ENCODE measurements at places on chromosomes 2 and 18.

- DNase-seq, result no peak
These were observed 343.1 kb upstream of the LYPD1 start for GRCh38 chr2:133012847-133013734.

DNA sequence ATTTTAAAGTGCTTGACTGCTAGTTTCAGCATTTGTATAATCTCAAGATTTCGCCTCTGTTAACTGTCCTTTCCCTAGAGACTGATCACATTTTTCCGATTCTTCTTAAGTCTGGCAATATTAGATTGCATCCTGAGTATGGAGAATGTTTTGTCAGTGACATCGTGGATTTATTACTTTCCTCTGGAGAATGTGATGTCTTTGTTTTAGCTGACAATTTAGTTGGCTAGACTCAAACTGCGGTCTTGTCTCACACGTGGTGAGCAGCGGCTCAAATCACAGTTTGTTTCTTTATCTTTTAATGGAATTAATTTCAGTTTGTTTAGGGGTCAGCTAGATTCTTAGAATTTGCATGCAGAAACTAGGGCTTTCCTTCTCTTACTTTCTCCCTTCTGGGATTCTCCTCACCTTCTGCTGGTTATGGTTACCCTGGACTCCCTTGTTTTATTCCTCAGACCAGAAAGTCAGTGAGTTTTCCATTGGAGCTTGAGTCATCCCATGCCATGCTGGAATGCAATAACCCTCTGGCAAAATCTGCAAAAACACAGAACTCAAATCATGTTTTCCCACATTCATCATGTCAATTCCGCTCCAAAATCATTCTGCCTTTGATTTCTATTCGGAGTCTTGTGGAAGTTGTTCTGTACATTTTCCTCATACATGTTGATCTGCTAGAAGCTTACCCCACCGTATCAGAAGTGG, 327.2 kb upstream of the TRIB2 start:
- DNase-seq, result no peak

GRCh38 chr2:95309599-95309998, 12.5 kb downstream of the KCNIP3 start:
- no peak for DNase-seq

DNA sequence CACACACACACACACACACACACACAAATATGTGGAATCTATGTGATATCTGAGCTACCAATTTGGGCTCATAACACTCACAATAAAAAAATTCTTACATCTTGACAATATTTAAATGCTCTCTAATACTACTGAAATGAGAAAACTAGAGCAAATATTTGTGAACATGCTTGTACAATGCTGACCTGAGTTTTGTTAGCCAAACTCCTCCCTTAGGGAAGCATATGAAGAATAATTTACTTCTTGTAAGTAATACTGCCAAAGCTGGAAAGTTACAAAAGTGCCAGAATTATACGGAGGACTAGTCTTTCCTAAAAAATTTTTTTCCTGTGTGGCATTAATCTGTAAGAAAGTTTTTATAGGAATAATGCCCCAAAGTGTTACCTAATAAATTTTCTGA, 18.5 kb downstream of the MBD2 start:
- no peak for DNase-seq

GRCh38 chr2:147996828-147997227, 23.7 kb downstream of the ORC4 start:
- DNase-seq, result no peak

- no peak for DNase-seq
These were observed 301.7 kb downstream of the ALK start for GRCh38 chr2:29619689-29620088.

DNA sequence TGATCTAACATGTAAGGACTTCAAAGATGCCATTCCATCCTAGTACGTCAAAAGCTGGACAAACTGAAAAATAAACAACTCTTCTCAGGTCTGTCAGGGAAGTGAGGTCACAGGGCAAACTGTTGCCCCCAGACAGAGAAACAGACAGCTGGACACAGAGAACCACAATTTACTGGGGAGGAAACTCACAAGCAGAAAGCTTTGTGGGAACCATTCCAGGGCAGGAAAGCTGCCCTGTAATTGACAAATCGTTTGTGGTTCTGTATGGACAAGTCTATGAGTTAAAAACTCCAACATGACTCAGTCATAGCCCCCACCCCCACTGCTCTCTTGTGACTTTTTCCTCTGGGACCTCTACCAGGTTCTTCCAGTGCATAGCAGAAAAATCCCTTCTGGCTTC, 28.4 kb downstream of the MCEE start:
- DNase-seq, result no peak

GRCh38 chr2:54863660-54864059, 140.2 kb downstream of the EML6 start:
- DNase-seq, result no peak

DNA sequence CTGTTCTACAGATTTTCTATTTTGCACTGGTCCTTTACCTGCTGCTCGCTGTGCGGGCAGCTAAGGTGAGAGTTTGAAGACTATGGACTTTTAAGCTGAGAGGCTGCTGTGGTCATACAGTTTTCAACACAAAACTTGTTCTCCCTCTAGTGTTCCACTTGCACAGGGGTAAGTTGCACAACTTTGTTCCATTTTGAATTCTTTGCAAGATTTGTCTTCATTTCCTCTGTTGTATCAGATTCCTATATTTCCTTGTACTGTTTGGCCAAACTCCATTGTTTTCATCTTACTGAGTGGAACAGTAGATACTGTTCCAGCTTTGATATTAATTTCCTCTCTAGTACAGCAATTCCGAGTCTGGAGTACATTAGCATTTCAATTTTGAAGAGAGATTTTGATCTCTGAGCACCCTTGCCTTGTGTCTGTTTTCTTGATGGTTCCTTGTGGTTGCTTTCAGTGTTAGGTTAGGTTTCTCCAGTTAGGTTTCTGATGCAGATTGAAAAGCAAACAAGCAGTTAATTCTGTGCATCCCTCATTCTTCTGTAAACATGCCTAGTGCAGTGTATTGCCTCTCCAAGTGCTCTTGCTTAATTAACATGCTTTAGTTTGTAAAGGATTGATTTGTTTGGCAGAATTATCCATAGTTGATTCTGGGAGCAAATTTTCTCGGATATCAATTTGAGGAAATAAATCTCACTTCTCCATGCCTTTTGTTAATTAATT, 188.8 kb downstream of the PTPRM start:
- DNase-seq, result no peak

GRCh38 chr18:33712719-33713118, 134.7 kb downstream of the ASXL3 start:
- DNase-seq, result no peak

DNA sequence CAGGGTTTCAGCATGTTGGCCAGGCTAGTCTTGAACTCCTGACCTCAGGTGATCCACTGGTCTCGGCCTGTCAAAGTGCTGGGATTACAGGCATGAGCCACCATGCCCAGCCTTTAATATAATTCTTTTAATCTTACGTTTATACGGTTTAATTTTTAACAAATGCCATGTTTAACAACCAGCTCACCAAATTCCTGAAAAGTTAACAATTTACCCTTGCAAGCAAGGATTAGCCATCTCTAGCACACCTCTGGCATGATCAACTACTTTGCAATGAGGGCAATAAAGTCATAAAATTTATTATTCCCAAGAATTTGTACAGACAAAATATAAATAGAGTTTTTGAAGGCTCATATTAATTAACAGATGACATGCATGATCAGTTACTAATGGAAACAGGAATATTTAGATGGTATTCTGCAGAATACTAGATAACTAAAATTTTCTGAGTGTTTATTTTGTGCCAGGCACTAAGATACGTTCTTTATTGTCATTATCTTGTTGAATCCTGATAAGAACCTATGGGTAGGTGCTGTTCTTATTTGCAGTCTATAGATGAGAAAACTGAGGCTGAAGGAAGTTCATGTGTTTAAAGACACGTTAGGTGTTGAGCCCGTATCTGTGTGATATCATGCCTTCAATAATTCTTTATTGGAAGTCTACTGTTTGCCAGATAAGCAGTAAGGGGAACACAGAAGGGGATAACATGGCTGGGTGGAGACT, 190.1 kb downstream of the CDCA7 start:
- DNase-seq, result no peak

DNA sequence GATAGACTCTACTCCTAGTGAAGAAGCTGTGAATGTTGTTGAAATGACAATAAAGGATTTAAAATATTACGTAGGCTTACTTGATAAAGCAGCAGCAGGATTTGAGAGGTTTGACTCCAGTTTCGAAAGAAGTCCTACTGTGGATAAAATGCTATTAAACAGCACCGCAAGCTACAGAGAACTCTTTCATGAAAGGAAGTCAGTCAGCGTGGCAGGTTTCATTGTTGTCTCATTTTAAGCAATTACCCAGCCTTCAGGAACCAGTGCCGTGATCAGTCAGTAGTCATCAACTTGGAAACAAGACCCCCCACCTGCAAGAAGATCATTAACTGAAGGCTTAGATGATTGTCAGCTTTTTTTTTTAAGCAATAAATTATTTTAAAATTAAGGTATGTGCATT, 14.0 kb downstream of the USP14 start:
- no peak for DNase-seq

GRCh38 chr2:215002500-215002899, 135.9 kb downstream of the ABCA12 start:
- no peak for DNase-seq

DNA sequence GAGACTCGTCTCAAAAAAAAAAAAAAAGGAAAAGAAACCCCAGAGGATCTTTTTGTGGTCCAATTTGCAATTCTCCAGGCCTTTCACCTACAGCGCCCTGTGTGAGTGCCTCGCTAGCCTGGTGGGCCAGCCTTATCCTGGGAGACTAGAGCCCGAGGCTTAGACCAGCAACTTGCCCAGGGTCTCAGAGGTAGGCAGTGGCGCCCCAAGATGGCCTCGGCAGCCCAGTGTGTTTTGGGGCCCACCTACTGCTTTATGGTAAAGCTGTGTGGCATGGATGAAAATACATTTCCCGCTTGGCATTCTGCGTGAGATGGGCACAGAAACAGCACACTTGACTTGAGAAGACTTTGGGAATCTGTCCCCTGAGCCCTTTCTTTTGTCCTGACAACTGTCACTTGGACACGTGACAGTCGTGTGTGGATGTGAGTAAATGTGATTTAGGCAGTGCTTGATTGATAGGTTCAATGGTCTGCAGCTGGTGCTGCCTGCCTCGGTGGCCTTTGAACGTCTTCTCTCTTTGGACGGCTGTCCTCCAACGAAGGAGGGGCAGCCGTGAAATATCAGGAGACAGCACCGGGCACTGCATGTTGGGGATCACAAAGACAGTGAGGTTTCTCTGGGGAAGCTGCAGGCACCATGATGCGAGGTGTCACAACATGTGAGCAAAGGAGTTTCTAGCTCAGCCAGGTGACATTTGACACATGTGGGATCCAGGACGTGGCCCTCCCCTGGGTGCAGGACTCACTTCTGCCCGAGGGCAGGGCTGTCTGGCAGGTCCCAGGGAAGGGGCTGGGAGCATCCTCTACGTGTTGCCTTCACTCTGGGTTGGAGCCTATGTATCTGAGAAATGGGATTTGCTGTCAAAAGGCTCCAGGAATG, 209.5 kb upstream of the TWIST2 start:
- no peak for DNase-seq

DNA sequence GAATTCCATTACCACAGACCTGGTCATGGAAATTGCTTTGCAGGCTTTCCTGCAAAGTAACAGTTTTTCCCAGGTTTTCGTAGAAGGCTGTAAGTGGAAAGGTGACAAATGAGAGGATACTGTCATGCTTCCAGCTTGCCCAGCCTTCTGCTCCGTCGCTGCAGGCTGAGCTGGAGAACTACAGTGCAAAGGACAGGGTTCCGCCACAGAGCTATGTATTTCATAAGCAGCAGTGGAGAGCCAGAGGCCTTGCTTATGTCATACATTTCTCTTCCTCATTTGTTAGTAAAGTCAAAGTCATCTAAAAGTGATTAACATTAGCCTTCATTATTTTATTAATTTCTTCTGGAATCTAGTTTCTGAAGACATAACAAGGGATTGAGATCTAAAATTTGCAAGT, 72.9 kb upstream of the RBM44 start:
- no peak for DNase-seq

DNA sequence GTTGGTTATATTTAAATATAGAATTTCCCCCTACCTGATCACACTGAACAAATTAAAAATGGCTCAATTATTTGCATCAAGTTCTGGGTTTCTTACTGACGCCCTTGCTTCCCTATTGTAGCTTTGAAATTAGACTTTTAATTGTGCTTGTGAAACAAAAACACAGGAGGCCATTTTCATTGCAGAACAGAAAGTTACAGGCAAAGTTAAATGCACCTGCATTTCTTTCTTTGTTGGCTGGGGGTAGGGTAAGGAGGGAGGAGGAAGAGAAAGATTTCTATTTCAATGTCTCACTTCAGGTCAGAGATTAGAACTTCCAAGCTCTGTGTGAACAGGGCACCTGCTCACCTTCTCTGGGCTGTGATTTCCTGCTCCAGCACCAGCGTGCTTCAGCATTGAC, 199.6 kb downstream of the BCL11A start:
- DNase-seq, result no peak

DNA sequence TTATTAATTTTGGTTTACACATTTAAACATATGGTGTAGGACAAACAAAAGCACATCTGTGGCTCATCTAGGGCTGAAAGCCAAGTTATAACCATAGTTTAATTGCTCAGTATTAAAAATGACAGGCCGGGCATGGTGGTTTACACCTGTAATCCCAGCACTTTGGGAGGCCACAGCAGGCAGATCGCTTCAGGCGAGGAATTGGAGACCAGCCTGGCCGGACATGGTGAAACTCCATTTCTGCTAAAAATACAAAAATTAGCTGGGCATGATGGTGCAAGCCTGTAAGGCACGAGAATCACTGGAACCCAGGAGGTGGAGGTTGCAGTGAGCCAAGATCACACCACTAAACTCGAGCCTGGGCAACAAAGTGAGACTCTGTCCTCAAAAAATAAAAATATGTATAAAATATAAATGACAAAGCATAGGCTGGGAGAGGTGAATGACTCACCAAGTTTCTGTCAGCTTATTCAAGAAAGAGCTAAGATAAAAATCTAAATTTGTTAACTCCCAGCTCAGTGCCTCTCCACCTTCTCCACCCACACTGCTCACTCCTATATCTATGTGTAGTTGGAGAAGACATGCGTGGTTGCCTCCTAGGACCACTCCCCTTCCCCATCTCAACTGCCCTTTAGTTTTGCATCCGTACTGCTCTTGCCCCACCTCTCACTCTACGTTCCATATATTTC, 79.2 kb upstream of the PID1 start:
- DNase-seq, result no peak

DNA sequence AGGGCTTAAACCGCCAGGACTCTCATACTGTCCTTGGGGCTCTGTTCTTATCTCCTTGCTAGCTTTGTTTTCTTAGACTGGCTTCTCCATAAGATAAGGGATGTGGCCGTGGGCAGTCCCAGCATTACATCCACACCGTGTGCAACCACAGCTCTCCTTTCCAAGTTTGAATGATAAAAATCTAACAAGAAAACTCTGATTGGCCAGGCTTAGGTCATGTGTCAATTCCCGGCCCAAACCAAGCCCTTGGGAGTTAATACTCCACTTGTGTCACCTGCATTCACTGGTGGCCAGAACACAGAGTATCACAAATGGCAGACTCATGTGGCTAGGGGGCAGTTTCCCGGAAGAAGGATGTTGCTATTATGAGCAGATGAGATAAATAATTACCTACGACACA, 43.2 kb upstream of the KDM3A start:
- DNase-seq, result no peak
